Endodermal cell (in vitro differentiated cells): ENCODE measurements at places on chromosomes 4 and X.

DNA sequence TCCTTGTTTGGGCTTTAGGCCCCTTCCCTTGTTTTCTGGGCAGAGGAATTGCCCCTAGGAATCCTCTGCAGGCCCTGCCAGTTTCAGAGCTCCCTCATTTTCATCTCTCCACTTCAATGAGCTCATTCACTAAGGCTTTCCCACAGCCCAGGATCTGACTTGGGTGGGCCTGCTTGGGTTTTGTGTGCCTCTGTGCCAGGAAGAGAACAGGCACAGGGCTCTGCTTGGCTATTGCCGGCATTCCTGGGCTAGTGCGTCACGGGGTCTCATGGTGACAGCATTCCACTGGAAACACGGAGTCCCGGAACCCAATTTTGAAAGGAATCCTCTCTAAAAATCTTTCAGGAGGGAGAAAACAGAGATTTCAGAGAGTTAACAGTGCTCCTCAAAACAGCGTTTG is 150.5 kb downstream of the VCX3A start:
- no peak for DNase-seq

- peak; percentile 92 for DNase-seq
Observed at GRCh38 chr4:13599159-13599558, 28.4 kb downstream of the BOD1L1 start.

DNA sequence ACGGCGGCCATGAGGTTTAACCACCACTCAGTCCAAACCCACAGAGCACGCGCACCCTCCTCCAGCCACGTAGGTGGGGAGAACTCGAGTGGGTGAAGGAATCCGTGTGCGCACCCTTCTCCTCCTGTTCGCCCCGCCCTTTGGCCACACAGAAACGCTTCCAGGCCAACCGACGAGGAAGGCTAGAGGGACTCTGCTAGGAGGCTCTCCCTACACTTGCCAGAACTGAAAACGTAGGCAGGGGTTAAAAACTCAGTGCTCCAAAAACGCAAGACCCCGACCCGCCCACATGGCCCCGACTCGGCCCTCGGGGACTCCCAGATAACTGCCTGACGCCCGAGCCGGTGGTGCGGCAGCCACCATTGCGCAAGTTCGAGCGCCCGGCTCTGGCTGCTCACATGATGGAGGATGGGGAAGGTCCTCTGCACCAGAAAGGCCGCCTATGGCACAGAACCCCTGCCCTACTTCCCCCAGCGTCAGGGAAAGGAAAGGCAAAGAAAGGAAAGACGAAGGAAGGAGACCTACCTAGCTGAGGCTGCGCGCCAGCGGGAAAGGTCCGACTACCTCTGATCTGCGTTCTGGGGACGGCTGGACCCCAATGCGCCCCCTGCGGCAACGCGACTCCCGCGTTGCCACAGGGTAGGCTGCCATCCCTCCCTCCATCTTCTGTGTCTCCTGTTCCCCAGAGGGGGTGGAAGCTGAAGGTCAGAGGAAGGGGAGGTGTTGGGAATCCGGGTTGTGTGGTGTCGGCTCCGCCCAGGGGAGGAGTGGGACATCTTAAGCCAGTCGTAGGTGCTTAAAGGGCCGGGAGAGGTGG is 201.9 kb upstream of the AGTR2 start:
- peak; percentile 96 for DNase-seq

- DNase-seq: no peak
Observed at GRCh38 chr4:1882850-1883271, 11.7 kb downstream of the NSD2 start.

GRCh38 chr4:96598465-96598864 is 758.6 kb downstream of the PDHA2 start:
- peak; percentile 52 for DNase-seq

DNA sequence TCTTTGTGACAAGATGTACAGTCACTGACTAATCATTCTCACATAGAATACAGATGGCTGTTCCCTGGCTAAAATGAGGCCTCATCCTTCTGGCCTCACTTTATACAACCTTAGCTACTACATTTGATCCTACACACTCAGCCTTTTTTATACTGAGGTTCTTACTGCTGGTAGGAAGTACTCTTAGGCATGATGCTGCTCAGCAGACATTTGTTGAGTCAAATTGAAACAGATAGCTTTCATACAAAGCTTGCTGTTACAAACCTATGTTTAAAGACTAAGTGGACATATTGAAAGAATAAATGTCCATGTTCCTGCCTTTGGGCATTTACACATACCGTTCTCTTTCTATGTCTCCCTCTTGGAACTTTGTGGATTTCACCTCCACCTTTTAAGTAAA is 154.9 kb downstream of the NPFFR2 start:
- no peak for DNase-seq
